Umbilical cord (tissue), 2 donors: ENCODE measurements at places on chromosomes 7 and 10.

DNA sequence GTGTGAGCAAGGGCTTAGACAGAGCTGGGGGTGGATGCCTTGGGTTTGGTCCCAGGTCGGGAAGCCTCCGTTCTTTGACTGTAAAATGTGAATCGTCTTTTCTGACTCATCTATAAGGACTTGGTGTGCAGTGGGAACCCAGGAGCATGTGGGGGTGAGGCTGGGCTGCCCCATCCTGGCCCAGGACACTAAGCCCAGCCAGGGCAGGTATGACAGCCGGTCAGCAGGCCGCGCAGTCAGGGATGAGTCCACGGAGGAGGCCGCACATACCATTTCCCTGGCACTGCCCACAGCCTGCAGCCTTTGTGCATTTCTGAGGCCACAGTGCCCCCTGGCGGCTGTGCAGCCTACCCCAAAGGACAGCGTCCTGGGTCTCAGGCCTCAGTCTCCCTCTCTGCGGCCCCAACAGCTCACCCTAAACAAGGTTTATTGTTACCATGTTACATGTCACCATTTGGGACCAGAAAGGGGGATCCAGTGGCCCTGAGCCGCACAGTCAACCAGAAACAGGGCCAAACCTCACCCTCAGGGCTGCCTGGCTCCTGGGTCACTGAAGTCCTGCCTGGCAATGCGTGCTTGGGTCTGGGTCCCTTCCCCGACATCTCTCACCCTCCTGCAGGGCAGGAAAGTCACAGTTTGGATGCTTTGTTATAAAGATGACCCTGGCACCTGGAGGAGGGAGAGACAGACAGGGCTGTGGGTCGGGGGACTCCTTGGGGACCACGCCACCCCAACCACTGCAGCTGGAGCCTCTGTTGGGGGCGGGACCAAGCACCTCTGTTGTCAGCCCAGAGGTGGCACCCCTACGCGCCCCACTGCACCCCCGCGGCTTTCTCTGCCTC lies 14.4 kb upstream of the SH2B2 start:
- peak; percentile 70 for DNase-seq

DNA sequence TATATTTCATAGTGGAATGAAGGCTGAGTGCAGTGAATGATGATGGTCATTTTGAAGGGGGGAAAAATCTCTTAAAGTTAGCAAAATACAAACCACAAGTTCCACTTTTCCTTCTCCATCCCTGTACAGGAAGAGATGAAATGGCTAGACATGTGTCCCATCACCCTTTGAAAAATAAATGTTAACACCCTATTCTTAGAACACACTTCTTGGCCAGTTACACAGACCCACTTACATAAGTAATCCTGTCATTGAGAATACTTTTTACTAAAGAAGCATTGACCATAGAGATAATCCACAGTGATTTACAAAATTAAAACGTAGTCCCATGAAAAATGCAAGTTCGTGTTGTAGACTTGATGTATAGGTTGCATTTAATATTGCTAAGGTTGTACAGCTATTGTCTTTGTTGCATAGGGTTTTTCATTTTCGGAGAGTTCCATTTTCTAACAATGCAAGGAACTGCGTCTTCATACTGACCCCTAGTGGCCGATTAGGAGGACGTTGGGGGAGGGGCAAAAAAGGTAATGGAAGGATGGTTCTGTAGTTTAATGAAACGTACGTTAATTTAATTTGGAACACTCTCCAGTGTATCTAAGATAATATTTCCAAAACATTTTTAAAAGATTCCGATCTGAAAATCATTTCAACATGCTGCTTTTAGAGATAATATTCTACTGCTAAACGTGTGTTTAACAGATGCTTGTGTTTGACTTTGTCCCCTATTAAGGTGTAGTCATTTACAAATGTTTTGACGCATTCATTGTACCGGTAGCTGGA lies 60.9 kb downstream of the ARMC3 start:
- DNase-seq: peak; percentile 70

GRCh38 chr7:17131060-17131345 lies 167.4 kb upstream of the AHR start:
- peak; percentile 9 for DNase-seq

- no peak for DNase-seq
These were observed 164.7 kb upstream of the NOBOX start for GRCh38 chr7:144568233-144568632.

- no peak for DNase-seq
These were observed 32.4 kb upstream of the KMT2E start for GRCh38 chr7:104981672-104982037.

DNA sequence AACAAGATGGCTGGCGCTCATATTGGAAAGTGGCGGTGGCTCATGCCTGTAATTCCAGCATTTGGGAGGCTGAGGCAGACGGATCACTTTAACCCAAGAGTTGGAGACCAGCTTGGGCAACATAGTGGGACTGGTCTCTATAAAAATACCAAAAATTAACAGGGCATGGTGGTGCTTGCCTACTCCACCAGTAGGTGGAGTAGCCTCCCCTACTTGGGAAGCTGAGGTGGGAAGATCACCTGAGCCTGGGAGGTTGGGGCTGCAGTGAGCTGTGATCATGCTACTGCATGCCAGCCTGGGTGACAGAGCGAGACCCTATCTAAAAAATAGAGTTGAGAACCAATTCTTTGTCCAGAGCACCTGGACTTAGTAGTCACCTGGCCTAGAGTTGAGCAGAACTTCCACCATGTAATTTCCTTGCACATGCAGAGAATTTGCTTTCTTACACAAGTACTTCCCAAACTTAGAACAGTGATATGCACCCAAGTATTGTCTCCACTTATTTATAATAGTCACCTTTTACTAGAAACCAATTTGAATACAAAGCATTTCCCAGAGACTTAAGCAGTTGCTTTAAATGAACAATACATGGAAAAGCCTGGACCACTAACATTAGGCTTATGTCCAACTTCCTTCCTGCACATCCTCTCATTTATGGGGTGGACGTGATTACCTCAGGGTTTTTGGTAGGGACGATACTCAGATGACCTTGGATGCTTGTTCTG lies 15.9 kb downstream of the LAMB4 start:
- DNase-seq: no peak

- peak; percentile 5 for DNase-seq
These were observed 57.5 kb upstream of the MGAM2 start for GRCh38 chr7:142053988-142054387.

DNA sequence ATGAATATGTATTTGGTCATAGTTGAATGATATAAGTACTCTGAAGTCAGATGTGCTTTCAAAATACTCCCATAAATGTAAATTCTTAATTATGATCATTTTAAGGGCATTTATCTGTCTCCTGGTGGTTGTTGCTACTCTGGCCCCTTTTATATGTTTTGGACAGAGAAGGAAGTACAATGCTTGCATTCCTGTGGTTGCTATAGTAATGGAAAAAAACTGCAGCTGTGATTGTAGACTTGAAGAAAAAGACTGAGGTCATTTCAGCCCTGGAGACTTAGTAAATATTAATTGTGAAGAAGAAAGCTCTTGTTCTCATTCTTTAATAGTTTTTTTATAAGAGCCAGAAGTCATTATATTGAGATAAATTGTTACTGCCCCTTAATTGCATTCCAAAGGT lies 70.2 kb upstream of the FERD3L start:
- DNase-seq: peak; percentile 77

DNA sequence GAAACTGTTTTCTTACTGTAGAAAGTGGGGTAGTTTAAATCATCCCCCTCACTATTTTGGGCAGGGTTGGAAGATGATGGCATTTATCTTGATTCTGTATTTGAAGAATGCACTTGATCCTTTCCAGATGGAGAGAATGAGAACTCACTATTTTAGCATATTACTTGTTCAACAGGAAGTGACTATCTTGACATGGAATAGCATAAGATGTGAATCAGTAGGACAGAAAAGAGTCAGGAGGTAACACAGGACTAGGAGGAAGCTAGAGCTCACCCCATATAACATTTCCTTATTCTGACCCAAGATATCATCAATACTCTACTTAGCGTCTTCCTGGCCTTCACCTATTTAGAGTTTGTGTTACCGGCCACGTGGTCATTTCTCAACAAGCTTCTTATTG lies 400.2 kb downstream of the PHTF2 start:
- DNase-seq: no peak

- no peak for DNase-seq
These were observed 98.5 kb upstream of the ZMIZ1 start for GRCh38 chr10:78970261-78970660.

- DNase-seq: no peak
These were observed 75.8 kb downstream of the PODXL start for GRCh38 chr7:131480384-131481315.

- DNase-seq: no peak
These were observed 29.7 kb upstream of the ACSL5 start for GRCh38 chr10:112344261-112344660.

GRCh38 chr7:117872561-117873309 lies 506 bp downstream of the CTTNBP2 start:
- DNase-seq: no peak

DNA sequence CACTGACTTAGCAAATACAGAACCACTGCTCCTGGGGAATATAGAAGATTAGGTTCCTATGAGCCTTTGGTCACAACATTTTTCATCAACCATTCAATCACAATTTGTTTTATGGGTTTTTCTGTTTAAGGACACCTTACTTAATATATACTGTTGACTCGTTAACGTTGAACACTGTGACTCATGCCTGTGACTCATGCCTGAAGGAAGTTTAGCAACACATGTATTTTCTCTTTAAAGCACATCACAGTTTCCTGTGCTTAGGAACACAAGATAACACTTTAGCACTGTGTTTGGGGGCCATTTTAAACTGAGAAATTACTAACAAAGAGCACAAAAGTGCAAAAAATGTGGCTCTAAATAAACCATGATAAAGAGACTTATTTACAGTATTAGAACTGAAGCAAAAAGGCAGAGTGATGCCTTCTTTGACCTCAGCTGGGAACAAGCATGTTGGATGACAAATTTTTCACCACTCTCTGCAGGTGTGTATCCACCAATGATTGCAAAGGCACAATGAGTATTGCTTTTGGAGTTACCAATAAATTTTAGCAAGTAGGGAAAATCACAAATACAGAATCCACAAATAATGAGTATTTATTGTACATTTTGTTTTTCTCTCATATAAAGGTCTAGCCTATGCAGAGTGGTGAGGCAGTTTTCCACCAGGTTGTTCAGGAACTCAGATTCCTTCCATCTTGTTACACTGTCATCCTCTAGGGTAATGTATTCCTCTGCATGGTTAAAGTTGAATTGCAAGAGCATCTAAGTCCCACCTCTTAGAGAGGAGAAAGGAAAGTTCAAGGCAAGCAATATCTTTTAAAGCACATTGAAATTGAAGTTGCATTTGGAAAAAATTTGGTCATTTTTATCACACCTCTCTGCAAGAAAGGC lies 7.3 kb downstream of the FGFBP3 start:
- DNase-seq: peak; percentile 83

DNA sequence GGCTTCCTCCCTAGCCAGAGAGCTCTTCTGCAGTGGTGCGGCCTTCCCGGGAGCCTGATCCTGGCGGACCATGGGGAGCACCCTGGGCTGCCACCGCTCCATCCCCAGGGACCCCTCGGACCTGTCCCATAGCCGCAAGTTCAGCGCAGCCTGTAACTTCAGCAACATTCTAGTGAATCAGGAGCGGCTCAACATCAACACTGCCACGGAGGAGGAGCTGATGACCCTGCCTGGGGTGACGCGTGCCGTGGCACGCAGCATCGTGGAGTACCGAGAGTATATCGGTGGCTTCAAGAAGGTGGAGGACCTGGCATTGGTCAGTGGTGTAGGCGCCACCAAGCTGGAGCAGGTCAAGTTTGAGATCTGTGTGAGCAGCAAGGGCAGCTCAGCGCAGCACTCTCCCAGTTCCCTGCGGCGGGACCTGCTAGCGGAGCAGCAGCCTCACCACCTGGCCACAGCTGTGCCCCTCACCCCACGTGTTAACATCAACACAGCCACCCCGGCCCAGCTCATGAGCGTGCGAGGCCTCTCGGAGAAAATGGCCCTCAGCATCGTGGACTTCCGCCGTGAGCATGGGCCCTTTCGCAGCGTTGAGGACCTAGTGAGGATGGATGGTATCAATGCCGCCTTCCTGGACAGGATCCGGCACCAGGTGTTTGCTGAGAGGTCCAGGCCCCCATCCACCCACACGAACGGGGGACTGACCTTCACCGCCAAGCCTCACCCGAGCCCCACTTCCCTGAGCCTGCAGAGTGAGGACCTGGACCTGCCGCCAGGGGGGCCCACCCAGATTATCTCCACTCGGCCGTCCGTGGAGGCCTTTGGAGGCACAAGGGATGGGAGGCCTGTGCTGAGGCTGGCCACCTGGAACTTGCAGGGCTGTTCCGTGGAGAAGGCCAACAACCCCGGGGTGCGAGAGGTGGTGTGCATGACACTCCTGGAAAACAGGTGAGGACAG lies 1.5 kb downstream of the EEPD1 start:
- no peak for DNase-seq

GRCh38 chr10:42879380-42880254 lies 97.0 kb downstream of the BMS1 start:
- no peak for DNase-seq

DNA sequence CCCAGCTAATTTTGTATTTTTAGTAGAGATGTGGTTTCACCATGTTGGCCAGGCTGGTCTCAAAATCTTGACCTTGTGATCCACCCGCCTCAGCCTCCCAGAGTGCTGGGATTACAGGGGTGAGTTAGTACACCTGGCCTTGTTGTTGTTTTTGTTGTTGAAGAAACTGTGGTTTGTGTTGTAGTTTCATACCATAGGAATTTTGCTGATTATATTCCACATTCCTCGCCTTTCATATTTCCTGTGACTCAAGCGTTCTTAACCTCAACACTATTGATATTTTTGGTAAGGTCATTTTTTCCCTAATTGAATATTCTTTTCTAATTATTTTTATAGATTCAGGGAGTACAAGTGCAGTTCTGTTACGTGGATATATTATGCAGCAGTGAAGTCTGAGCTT lies 16.7 kb downstream of the LIPF start:
- no peak for DNase-seq

- DNase-seq: no peak
These were observed 246.1 kb downstream of the AUTS2 start for GRCh38 chr7:69844264-69844868.

- DNase-seq: no peak
These were observed 5.7 kb downstream of the KIAA1549 start for GRCh38 chr7:138975343-138976104.

DNA sequence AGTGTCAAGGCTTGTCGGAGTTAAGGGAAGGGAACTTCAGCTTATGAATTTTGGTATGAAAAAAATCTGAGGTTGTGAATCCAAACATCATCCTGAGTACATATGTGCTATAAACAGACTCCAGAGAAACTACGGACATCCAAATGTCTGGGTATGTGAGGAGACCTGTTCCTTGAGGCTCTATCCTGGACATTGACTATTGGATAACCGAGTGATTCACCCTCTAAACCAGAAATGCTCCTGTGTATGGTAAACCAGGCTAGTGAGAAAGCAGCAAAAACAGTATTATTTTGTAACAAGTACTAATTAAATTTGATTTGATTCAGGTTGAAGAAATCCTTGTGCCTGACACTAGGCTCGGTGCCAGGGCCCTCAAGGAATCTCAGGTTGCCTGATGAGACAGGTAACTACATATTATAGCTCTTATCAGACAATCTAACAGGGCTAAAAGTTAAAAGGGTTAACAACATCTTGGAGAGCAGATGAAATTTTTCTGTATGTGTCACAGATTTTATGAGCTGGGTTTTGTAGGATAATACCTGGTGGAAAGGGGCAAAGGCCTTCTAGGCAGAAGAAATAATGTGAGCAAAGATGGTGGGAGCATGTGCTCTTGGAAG lies 10.4 kb upstream of the STOX1 start:
- DNase-seq: no peak
